ENCODE measurements at places on chromosomes 2 and 18. TPM values are rescaled to one million over a fixed set of nuclear protein-coding genes. Genes with fewer than 3 reads are reported as not detected.

Gene IL37
- total RNA-seq, result not detected

Gene C2orf80
- not detected for total RNA-seq

Gene FHOD3
- total RNA-seq, result 25.7 TPM

Gene SERPINB7
- not detected for total RNA-seq

Gene OTX1
- total RNA-seq, result 0.36 TPM

Gene SKOR2
- not detected for total RNA-seq

Gene BOLL
- total RNA-seq, result not detected

Gene KCNIP3
- 6.2 TPM for total RNA-seq

Gene RGPD3
- 0.10 TPM for total RNA-seq

Gene EVA1A
- total RNA-seq, result 2.3 TPM

Gene MYOM1
- 9.7 TPM for total RNA-seq

Gene NEB
- 2.5 TPM for total RNA-seq

Gene PSMD1
- total RNA-seq, result 102 TPM

Gene PRKAG3
- not detected for total RNA-seq

Measured in ureter (tissue), 1 donor.